ENCODE measurements at places on chromosomes 16 and 17.

DNA sequence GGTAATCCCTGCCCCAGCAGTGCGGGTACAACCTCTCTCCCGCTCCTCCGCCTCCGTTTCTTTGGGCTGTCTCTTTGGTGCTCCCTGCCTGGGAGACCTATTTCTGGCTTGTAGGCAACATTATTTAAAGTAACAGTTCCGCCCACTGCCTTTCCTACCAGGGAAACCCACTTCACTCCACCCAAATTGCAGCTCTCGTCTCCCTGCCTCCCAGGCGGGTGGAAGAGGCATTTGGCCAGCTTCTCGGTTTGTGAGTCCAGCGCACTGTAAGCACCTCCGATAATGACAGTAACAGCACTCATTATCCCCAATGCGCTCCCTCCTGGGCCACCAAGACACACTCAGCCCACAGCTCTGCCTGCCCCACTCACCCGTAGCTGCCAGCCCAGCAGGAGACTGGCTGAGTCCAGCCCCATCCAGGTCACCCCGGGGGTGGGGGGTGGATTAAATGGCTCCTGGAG, 165.1 kb upstream of the CDC42EP4 start:
- no peak for DNase-seq

- no peak for DNase-seq
Measured at GRCh38 chr16:29645694-29646187, 17.3 kb upstream of the SPN start.

DNA sequence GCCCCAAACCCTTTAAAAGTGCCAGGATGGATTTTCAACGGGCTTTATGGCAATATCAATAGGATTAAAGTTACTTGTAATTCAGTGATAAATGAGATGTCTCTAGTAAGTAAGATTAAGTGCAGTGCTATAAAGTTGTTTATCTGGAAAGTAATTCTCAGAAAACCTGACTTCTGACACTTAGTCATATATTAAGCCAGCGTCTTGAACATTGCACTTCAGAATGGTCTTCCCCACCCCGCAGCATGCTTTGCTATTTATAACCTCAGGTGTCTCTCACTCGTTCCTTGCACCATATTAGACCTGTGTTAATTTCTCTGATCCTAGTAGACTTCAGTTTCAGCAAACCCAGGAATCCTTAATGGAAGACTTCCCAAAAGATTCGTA, 2.1 kb upstream of the MAF start:
- no peak for DNase-seq

DNA sequence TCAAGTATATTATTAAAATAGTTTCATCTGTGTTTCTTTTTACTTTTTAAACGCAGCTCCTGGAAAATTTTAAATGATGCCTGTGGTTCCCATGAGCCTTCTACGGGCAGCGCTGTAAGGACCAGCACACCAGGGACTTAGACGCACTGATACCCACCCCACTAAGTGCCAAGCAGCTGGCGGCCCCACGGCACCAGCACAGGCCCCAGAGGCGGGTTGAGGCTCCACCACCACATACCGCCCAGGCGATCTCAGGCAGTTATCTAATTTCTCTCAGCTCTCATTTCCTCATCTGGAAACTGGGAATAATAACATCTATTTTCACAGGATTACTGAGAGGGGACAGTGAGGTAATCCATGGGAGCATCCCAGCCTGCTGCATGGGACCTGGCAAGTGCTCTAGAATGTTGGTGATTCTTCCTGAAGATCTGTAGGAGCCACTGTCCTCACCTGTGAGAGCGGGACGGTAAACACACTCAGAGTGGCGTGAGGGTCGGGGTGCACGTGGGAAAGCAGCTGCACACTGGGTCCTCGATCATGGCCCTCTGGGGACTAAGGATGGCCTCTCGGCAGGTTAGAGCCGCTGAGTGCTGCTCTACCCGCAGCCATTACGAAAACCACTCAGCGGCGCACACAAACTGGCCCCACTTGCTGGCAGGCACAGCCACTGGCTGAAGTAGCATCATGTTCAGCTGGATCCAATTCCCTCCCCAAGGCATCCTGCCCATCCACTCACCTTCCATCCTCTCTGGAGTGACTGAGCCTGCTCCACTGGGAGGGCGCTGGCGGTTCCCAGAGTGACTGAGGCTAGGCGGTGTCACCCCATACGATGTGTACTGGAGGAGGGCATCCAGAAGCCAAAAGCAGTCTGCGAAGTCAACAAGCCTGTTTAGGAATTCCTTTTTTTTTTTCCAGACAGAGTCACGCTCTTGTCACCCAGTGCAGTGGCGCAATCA, 17.6 kb upstream of the SLC38A8 start:
- no peak for DNase-seq

DNA sequence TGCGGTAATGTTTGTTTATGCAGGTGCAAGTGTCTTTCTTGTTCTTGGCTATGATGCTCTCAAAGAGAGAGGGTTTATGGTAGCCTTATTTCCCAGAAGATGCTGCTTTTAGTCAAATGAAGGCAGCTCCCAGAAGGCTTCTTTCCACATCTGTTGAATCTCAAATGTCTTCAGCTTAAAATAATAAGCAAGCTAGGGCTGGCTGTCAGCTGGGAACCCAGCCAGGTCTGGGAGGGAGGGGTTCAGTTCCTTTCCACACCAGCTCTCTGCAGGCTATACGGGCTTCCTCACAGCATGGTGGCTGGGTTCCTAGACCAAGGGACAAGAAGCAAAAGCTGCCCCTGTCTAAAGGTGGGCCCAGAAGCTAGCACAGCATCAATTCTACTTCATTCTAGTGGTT, 47.4 kb upstream of the ATF7IP2 start:
- no peak for DNase-seq

- DNase-seq = no peak
Measured at GRCh38 chr16:48003206-48003907, 152.4 kb downstream of the ABCC12 start.

GRCh38 chr17:60602385-60602742, 2.4 kb downstream of the PPM1D start:
- DNase-seq = no peak

- no peak for DNase-seq
Measured at GRCh38 chr17:48894886-48895285, 2.3 kb downstream of the ATP5MC1 start.

DNA sequence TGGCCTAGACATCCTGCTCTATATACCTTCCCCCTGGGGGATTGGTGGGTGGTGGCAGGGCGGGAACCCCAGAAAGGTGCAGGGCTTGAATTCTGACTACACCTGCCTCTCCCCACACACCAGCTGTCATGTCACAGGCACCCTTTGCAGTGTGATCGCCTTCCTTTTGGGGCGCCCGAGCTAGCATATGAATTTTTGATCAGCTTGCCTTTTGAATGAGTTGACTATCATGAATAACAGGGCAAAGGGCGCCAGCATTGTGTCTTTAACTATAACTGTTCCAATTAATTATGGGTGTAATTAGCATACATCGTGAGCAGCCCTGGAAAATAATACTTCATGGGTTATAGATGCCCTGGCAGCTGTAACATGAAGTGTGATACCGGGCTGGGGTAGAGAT, 72.7 kb downstream of the CYLD start:
- no peak for DNase-seq

Measured in SHP77 (cell line).